RPMI8226 (cell line): ENCODE measurements at places on chromosomes 1 and 21.

- DNase-seq = no peak
Observed at GRCh38 chr1:221880182-221880581, 138.3 kb upstream of the DUSP10 start.

DNA sequence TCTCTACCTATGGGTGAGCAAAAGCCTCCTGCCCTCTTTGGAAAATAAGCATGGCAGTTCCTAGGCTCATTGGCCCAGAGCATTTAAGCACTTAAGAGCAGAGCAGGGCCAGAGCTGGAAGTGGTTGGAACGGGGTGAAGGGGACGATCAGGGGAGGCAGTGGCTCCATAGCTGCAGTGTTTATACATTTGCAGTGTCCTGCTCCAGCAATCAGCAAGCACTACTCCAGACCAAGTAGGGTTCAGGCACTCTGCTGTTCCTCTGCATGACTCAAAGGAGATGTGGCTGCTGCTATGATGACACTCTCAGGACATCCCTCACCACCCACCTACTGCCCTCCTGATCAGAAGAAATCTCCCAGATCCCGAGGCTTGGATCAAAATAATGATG lies 55.0 kb downstream of the TRABD2B start:
- DNase-seq = no peak

- DNase-seq = no peak
Observed at GRCh38 chr1:61050541-61051442, 31.6 kb upstream of the NFIA start.

DNA sequence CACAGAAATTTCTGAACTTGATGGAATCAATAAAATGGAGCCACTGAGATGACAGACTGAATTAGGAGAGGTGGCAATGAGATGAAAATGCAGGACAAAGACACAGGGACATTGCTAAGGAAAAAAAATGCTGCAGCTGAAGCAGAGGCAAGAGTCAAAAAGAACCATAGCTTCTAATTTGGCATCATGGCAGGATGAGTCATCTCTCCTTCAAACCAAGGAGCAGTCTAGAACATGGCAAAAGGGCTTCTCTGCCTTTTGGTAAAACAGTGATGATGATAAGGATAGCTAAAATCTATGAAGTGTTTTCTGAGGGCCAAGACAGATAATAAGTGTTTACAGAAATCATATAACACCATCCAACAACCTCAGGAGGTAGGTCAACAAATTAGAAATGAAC lies 16.8 kb downstream of the SLC19A2 start:
- no peak for DNase-seq

DNA sequence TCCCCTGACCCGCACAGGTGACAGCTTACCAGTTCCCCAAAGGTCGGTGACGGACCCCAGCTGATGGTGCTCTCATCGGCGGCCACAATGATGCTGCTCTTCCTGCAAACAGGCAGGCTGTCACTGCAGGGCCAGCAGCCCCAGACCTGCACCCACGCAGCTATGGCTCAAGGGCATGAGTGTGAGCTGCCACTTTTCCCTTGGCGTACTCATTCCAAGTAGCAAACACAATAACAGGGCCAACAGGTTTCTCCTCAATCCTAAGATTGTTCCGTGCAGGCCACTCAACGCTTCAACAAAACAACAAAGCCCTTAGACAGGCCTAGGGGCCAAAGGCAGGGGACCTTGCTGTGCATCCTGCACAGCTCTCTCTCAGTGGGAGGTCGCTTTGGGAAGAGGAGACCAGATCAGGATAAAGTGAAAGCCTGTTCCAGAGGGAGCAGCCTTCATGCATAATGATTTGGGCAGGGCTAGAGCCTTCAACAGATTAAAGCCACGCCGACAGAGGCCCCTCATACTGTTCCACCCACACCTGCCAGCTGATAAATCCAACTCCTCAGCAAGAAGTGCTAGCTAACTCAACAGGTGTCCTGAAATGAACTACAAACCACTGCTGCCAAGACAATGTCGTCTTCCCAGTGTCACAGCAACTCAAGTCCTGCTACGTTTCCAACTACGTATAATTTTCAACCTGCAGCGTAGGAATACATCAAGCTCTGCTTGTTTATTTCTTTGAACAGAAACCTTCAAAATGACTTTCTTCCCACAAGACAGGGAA lies 27.2 kb downstream of the RCC2 start:
- no peak for DNase-seq

- DNase-seq = no peak
Observed at GRCh38 chr1:5373281-5373680, 618.9 kb downstream of the NPHP4 start.

DNA sequence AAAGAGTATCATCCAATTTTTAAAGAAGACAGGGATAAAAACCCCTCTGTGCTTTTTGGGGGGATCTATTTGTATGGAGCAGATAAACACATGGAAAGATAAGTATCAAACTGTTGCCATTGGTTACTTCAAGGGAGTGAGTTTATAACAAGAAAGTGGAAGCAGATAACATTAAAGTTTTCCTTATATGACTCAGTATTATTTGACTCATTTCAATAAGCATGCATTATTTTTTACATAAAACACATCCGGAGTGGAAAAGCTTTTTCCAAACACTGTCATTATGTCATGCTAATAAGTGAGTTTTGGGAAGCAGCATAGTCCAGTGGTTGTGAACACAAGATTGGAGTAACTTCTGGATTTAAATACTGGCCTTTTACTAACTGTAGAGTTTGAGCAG lies 452.2 kb downstream of the LTN1 start:
- DNase-seq = no peak

GRCh38 chr21:26388731-26389231 lies 184.3 kb downstream of the CYYR1 start:
- DNase-seq = no peak

DNA sequence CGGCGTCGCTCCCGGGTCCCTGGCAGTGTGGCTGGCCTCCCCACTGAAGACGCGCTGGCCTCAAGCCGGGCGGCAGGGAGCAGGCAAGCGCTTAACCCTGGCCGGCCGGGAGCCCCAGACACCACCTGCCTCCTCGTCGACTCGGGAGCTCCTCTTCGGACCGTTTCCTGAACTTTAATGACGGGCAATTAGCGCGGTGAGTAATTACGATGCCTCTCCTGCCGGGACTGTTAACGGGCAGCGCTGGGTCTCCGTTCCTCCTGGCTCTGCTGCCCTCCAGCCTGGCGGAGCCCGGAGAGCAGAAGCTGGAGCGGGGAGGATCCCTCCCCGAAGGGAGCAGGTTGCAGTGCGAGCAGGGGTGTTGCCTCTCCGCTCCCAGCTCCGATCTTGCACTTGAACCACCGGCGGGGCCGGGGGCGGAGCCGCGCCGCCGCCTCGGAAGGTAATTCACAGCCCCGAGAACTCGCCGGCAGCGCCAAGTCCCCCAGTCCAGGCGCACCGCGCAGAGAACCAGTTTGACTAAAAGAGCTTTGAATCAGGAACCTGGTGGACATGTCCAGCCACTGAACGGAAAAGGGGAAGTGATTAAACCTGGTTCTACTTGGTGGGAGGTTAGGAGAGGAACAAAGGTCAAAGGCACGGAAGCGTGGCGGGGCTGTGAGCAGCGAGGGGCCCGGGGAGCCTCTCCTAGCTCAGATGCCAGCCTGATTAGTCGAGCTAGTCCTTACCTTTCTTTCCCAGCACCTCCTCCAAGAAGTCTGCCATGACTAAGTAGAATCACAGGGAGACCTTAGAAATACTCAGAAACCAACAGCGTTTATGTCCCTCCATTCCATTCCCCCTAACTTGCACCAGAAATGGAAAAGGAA lies 18.3 kb upstream of the PLEKHA6 start:
- peak; percentile 51 for DNase-seq

DNA sequence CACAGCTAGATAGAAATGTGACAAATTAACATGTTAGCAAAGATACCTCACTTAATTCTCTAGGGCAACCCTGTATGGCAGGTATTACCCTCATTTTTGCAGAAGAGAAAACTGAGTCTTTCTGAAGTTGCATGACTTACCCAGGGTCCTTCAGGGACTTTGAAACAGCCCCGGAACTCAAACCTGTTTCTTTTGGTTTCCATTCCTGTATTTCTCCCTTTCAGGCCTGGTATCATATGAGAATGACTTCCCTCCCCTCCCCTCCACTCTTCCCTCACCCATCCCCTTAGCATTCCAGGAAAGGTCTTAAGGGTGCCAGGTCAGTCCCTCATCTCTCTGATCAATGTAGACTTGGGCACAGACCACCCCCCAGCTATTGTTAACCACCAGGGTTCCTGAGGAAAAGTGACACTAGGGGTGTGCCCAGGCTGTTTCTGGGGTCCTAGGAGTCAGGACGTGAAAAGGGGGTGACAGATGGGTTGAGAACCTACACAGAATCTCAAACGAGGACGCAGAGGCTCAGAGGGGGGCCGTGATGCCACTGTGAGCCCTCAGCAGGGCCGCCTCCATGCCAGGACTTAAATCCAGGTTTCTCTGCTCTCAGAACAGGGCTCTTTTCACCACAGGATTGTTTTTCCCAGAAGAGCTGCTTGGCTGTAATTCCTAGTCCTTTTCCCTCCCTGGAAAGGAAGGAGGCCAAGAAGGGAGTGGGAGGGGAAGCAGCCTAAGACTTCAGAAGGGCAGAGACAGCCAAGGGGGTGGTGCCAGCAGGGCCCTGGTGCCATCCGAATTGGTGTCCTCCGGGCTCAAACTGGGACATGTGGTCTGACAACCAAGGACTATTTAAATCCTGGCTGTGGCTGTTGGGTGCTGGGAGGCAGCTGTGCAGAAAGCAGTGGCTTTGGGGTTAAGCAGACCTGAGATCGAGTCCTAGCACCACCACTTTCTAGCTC lies 2.1 kb upstream of the WASF2 start:
- no peak for DNase-seq

GRCh38 chr1:45762291-45762690 lies 11.8 kb upstream of the IPP start:
- no peak for DNase-seq

DNA sequence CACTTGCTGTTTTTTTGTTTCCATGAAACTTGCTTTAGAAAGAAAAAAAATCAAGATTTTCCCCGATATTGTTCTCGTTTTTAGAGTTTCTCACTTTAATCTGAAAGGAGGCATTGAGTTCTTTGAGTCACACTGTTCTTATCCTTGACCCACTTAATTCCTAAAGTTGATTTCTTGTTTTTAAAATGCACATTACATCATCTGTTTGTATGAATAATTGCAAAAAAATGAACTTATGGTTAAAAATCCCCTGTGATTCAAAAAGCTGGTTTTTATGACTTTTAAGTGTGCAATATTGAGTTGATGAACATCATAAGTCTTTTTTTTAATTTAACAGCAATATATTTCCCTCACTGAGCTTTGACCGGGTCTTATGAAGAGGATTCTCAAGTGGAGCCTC lies 131.6 kb downstream of the SNX7 start:
- no peak for DNase-seq

DNA sequence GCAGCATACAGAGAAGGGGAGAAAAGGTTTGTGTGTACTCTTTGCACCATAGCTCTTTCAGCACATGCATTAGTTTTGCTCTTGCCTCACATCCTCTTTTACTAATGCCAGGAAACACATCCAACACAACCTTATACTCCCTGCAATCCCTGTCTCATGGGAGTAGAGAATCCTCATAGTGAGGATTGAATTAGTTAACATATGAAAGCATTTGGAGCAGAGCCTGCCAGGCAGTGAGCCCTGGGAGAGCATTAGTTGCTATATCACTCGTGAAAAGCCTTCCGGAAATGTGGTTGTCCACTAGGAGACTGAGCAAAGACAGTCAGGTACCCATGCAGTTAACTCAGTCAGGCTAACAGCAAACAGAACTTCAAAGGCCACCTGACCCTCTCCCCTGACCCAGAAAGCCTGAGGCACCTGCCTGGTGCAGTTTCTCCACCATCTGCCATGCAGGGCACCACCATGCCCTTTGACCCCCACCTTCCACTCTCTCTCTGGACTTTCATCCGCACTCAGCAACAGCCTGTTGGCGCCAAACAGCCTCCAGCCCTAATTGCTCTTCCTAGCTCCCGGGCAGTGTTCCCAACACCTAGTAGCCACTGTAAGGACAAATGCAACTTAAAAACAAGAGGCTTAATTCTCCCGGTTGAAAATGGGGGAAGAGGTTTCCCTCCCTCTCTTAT lies 14.9 kb upstream of the AGT start:
- no peak for DNase-seq

GRCh38 chr1:214123061-214123784 lies 135.4 kb downstream of the PROX1 start:
- peak; percentile 80 for DNase-seq

DNA sequence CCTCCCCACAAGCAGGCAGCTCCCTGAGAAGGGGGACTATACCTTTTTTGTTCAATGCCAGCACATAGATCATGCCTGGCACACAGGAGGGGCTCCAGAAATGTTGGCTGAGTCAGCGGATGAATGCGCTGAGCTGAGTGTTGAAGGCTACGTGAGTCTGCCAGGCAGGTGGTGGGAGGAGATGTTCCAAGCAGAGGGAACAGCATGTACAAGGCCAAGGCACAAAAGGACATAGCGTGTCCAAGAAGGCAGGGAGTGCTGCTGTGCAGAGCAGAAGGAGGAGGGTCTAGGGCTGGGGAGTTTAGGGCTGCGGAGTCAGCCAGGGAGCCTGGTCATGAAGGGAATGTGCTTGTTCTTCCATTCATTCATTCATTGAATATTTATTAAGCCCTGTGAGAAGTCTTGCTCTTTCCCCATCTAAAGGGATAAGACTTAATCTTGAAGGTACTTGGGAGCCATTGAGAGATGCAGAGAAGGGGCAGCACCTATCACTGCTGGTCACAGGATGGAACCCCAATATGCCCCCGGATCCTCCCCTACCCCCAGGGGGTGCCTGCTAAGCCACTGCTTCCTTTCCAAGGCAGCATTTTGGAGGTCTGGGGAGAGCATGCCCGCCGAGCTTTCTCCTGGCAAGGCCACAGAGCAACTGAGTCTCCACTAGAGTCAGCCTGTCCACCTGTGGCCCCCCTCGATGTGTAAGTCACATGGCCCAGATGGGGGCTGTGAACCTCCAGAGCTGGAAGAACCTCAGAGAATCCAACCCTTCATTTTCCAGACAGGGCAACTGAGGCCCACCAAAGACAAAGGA lies 31.2 kb upstream of the LAPTM5 start:
- no peak for DNase-seq

GRCh38 chr1:37485902-37486679 lies 11.7 kb downstream of the ZC3H12A start:
- no peak for DNase-seq

DNA sequence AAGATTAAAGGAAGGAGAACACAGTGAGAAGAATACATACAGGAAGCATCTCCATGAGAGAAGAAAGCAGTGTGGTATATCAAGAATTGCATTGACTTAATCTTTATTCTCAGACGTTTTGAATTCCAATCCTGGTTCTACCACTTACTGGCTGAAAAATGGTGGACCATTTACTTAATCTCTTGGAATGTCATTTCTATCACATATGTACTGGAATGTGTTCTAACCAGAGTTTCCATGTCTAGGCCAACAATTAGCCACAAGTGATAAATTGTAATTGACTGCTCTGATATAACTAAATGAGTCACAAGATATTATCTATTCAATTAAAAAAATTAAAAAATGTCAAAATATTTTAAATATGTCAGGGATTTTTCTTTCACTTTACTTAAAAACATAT lies 626.1 kb downstream of the PTPRC start:
- no peak for DNase-seq
